H1 (cell line): ENCODE measurements at places on chromosomes 4 and X.
A peak's percentile ranks its signal among the peaks of the same experiment; 100 is the strongest.

DNA sequence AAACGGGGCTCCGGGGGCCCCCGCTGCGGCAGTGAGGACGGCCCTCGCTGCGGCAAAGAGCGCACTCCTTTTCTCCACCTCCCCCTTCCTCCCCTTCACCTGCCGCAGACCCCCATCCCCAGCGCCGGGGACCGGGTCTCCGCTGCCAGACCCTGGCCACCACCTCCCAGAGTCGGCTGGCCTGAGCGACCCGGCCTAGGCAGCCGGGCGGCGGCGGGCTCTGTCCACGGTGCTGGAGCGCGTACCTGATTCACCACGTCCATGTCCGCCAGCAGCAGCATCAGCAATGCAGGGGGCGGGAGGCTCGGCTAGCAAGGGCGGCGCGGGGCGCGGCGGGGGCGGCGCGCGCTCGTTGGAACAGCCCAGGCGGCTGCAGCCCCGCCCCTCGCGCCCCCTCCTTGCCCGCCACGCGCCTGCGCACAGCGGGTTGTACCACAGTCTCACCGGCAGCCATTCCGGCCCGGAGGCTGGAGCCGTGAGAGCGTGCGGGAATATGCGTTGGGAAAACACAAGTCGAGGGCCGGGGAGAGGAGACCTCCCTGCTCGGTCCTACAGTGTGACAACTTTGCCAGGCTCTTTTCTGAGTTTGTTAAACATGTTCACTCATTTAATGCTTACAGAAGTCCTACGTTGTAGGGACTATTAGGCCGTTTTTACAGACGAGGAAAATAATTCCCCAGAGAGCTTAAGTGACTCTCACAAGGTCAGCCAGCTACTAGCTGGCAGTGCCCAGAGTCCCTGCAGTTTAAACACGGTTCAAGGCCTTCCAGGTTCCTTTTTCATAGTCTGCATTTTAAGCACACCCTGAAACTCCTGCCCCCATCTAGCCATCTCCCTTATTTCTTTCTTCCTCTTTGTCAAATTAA lies at the start of gene SYP:
TSS of gene SYP (minus strand) at position 288 of the 866 bp plus-strand sequence. CDS start at position 281, 7 bp downstream.
- peak; percentile 64 for DNase-seq

DNA sequence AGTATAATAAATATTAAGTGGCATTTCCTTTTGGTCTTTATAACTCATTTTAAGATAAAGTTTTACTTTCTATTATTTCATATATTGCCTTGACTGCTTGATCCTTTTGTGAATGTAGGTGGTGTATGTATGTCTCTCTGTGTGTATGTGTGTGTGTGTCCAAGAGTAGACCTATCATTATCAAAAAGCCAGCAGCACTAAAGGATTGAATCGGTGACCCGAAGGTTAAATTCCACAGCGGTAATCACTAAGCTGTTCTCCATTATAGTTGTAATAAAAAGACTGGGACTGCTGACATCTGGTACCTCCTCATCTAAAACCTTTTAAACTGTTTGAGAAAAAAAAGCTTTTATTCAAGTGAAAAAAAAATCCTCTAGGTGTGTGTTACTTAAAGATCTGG lies 1014.8 kb downstream of the PCDH7 start:
- DNase-seq: no peak

DNA sequence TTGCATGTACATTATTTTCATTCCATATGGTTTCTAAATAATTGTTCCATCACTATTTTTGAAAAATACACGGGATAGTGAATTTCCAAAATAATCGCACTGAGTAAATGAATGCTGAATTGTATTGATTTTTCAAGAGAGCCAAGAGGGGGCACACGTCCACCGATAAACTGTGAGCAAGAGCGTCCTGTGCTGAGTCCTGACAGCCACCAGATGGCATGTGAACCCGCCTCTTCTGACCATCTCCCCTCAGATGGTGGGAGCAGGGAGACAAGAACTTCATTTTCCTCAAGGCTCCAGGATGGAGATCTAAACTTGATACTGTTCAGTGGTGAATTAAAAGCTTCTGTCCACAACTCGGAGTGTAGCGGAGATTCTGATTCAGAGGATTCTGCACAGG lies 30.6 kb upstream of the IL9R start:
- peak; percentile 43 for DNase-seq

GRCh38 chrX:7334253-7334935 lies 186.4 kb upstream of the PUDP start:
- DNase-seq: no peak

- DNase-seq: no peak
Observed at GRCh38 chr4:125739760-125740159, 425.0 kb downstream of the FAT4 start.

- no peak for DNase-seq
Observed at GRCh38 chr4:87633243-87633642, 16.8 kb upstream of the DMP1 start.

GRCh38 chrX:56757327-56757726 lies 28.3 kb downstream of the NBDY start:
- no peak for DNase-seq

GRCh38 chr4:103774326-103774825 lies 54.6 kb upstream of the TACR3 start:
- DNase-seq: no peak

DNA sequence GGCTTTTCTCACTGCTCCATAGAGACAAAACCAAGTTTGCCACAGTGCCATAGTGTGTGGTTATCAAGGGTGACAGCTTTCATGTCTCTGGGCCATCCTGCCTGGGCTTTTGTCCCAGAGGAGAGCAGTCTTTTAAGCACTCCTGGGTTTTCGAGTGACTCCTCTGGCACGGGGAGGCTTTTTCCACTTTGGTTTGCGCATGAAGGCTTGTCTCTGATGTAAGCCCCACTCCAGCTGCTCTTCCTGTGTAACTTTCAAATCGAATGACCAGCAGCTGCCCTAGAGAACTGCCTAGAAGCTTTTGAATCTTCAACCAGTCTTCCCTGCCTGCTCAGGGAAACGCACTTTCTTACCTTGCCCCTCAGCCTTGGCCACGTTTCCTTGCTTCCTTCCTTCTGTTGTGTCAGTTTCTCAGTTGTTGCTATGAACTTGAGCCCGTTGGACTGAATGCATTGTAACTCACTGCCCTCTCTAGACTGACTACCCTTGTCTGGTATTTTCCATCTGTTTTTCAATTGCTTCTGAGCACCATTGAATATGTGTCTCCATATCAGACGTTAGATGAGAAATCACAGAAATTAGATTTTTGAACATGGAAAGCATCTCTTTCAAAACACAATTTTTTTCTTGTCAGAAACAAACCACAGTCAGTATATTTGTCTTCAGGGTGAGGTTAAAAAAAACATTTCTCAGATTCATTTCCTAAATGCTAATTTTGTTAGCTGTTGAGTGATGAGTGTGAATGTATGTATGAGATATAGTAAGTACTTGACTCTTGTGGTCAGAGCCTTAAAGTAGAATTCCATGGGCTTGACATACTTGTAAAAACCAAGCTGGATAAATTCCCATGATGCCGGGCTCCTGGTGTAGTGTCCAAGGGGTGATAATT lies 45.3 kb downstream of the SLC9A6 start:
- no peak for DNase-seq
